ENCODE measurements at places on chromosomes 13 and 19.

- peak; percentile 68 for DNase-seq
Observed at GRCh38 chr13:58953638-58954037, 1210.1 kb downstream of the DIAPH3 start.

DNA sequence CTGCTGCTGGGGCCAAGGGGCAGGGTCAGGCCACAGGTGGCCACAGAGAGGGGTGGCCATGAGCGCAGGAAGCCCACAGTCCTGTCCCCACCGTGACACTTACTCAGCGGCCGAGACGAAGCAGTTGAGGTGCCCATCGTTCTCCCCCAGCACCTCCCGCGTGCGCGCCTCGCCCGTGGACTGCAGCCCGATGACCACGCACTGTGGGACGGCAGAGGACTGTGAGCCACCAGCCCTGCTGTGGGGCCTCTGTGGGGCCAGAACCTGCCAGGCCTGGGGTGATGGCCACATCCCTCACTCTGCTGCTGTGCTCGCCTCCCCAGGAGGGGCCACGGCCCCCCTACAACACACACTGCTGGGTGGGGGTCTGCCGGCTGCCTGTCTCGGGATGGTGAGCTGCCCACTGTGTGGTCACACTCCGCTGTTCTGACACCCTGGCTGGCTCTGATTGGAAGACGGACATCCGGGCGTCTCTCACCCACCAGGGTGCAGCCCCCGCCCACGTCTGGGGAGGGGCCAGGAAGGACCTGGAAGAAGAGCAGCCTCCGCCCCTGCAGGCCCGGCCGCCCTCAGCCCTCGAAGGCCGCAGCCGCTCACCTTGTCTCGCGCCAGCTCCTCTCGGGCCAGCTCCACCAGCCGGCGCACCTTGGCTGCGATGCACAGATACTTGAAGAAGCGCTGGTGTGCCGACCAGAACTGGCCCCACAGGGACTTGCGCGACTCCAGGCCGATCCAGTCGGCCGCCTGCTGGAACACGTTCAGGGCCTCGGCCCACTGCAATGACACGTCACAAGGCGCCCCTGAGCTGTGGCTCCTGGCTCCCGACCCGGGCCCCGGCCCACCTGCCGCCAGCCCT is 13.2 kb downstream of the GPX4 start:
- no peak for DNase-seq

DNA sequence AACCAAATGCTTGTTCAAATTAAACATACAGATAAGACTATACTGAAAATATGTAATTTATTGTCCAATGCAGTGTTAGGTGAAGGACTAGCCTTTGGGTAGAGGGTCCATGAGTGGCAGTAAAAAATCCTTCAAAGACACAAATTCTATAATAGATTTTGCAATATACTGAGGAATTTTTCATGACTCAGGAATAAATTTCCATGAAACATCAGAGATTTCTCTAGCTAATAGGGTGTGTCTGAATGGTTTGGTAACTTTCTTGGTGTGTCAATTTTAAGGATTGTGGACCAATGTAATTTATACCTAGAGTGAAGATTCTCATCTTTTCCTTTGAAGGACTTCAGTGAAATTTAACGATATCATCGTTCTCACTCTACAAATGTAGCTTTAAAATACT is 546.7 kb downstream of the SLITRK5 start:
- no peak for DNase-seq

DNA sequence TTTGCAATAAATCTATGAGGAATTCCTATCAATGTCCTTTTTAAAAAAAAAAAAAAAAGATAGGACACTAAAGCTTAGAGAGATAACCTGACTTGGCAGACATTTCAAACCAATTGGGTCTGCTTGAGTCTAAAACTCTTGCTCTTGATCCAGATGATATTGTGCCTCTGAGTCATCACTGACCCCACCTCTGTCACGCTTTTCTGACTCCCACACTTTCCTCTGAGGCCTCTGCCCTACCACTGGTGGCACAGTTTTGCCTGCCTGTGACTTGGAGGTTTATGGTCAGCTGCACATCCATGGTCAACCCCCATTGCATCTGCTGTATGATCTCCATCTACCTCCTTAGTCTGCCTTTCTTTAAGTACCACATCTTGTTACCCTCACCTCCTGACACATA is 328.7 kb downstream of the SPRY2 start:
- DNase-seq, result no peak

DNA sequence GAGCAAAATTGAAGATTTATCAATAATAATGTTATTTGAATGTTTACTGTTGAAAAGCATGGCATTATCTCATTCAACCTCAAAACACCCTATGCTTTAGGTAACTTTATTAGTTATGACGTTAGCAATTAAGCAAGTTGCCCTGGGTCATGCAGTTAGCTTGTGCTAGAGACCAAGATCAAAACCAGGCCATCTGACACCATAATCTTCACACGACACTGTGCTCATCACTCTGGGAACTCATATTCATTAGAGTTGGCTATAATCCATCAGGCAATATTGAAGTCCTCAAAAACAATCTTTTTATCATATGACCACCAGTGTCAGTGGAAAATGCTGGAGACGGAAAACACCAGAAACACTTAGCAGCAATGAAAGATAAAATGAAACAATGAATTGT is 253.5 kb downstream of the PCDH20 start:
- DNase-seq, result no peak

DNA sequence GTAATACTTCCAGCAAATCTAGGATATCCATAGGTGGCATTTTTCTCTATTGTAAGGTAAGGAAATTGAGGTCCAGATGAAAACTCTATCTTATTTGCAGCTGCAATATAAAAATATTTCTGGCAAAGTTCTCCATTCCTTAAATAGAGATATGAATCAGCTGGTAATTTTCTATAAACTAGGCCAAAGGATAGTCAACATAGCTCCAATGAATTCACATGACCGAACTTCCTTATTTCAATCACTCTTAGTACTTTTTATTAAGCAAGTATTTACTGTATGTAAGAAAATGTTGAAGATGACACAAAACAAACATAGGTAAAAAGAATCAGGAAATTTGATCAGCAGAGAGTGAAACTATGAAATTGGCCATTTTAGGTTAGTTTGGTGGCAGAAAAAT is 13.0 kb upstream of the LCP1 start:
- no peak for DNase-seq

DNA sequence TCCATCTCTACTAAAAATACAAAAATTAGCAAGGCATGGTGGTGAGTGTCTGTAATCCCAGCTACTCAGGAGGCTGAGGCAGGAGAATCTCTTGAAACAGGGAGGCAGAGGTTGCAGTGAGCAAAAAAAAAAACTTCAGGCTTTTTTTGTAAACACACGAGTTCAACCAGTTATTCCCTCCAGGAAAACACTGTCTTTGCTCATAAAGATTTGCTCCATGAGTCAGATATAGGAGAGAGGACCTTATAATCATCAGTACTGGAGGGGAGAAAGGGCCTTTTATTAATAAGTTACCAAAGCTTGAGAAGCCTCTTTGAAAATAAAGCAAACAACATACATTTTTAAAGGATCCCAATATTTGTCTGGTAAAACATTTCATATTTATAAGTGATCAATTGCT is 110.7 kb downstream of the EFNB2 start:
- no peak for DNase-seq

DNA sequence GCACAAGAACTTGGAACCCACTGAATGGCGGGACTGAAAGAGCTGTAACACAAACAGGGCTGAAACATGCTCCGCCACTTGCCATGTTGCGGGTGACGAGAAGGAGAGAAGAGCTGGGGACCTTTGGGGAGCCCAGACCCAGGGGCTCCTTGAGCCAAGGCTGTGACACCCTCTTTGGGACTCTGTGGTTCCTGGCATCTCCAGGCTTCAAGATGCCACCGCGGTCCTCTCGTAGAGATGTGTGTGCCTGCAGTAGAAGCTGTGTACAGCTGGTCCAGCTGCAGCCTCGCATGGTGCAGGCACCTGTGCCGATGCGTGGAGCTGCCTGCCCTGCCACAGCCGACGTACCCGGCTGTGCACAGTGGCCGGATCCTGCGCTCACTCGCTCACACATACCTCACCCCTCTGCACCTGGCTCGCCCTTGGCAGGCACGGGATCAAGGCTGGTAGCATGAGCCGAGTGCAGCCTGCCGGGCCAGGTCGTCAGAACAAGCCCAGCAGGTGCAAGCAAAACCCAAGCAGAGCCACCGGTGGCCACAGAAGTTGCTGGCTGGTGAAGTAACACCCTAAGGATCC is 1385.8 kb downstream of the PCDH9 start:
- no peak for DNase-seq

- peak; percentile 2 for DNase-seq
Observed at GRCh38 chr19:1057176-1057855, 9.7 kb upstream of the ARHGAP45 start.

DNA sequence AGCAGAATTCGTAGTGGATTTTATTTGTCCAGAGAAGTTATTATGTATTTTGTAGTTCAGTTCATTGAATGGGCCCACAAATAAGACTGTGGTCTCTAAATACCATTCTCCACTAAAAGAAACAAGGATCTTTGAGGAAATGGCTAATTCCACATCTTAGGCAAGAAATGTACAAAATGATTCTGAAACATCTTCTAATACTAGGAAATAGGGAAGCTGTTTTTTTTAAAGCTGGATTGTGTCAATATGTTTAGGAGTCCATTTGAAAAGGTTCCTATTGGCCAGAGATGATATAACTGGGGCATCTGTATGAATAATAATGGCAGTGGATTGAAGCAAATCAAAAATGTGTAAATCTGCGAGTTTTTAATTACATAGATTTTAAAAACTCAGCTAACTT is 88.5 kb upstream of the SIAH3 start:
- no peak for DNase-seq

DNA sequence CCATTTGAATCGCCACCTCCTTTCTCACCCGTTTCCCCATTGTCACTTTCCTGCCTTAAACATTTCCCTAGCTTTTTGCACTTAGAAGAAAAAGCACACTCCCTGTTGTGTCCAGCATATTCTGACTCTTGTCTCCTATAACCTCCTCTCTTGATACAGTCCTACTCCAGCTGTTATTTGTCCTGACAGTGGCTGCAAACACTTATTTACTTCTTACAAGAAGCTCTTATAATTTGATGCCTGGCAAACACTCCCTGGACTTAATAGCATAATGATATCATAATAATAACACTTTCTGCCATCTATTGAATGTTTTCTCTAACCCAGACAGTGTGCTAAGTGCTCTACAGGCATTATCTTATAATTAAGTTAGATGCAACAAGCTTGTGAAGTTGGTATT is 76.6 kb downstream of the DGKH start:
- DNase-seq, result no peak

DNA sequence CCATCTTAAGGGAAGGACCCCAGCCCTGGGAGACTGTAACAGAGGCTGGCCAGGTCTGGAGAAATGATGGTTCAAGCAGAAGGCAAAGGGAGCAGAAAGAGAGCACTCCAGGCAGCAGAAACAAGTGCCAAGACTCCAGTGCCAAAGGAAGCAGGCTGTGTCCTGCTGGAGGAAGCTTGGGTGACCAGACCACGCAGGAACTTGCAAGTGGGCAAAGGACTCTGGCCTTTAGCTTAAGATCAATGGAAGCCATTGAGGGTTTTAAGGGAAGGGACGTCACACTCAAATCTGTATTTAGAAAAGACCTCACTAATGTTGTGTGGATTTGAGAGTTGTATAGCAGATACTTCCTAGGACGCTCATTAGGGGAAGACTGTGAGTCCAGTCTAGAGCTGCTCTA is 95.5 kb downstream of the MIPEP start:
- no peak for DNase-seq

All from GF-D8 (cell line).